Transverse colon (tissue), 4 donors: ENCODE measurements at places on chromosomes 2 and 18. TPM values are rescaled to one million over a fixed set of nuclear protein-coding genes. Genes with fewer than 3 reads are reported as not detected.

DNA sequence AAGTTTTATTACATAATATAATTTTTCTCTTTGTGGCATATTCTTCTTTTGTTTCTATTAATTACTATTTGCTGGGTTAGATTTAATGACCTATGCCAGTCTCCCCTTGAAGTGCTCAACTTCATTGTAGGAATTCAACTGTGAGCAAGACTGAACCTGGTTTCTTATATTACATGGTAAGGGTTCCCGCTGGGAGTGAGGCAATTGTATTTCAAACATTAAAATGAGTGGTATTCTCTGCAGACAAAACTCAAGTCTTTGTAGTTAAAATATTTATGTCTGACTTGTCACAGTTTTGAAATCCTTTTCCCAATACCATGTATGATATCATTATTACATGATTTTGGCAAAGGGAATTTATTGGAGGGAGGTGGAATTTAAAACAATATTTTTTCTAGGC lies 278.7 kb downstream of the GULP1 start:
- DNase-seq, result no peak

DNA sequence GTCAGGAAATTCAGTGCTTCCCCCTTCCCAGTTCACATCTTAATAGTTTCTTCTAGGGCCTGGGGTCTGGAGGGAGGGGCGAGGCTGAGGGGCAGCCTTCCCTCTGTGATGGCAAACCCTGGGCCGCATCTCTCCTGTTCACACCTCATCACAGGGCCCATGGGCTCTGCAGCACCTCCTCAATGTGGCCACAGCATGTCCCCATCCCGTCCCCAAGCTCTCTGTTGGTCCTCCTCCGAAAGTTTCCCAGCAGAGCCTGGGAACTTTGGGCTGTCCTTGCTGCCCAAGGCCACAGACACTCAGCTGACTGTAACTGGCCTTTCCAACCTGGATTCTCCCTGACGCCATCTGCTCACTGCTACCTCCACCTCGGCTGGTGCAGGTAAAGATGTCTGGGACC lies 112.7 kb upstream of the PTPRM start:
- DNase-seq, result no peak

- no peak for DNase-seq
These were observed 105.8 kb downstream of the WDR7 start for GRCh38 chr18:56756966-56757365.

GRCh38 chr18:62601871-62602270 lies 79.0 kb downstream of the ZCCHC2 start:
- no peak for DNase-seq

DNA sequence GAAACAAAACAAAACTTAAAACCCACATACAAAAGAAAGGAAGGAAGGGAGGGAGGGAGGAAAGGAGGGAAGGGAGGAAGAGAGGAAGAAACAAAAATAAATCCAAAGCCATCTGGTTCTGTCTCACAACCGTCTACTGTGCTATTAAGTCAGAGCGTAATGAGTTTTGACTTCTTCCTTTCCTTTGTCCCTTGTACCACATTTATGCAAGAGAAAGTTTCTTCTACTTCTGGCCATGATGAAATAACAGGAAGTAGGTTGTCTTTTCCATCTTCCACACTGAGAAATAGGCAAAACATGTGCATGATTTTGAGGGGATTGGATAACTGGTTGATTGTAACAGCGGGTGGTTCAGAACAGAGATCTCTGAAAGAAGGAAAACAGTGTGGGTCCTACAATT lies 121.4 kb downstream of the CTAGE1 start:
- no peak for DNase-seq

GRCh38 chr2:218329826-218330593 lies 26.6 kb upstream of the CATIP start:
- DNase-seq, result peak; percentile 25

- no peak for DNase-seq
These were observed 162.8 kb downstream of the RBM43 start for GRCh38 chr2:151098841-151099240.

GRCh38 chr2:191907545-191907944 lies 60.7 kb upstream of the CAVIN2 start:
- DNase-seq, result no peak

GRCh38 chr18:31649978-31650719 lies 34.2 kb downstream of the B4GALT6 start:
- no peak for DNase-seq

- no peak for DNase-seq
These were observed 130.6 kb upstream of the CBLN2 start for GRCh38 chr18:72674710-72675109.

DNA sequence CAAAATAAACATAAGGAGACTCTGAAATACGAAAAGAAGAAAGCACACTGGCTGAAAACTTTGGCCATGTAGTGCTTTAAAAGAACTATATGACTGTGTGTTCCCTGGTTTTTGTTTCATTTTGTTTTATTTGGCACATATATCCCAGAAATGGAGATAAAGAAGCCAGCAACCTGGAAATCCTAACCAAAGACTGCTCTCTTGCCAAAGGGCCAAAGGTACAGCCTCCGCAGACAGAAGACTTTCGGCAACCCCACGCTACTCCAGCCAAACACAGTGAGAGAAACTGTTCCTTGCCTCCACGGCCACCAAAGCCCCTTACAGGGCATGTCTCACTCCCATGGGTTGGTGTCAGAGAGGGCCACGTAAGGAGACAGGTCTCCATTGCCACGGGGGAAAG lies 381.2 kb upstream of the NETO1 start:
- DNase-seq, result no peak

- no peak for DNase-seq
These were observed 570.5 kb upstream of the SOX11 start for GRCh38 chr2:5121642-5122041.

DNA sequence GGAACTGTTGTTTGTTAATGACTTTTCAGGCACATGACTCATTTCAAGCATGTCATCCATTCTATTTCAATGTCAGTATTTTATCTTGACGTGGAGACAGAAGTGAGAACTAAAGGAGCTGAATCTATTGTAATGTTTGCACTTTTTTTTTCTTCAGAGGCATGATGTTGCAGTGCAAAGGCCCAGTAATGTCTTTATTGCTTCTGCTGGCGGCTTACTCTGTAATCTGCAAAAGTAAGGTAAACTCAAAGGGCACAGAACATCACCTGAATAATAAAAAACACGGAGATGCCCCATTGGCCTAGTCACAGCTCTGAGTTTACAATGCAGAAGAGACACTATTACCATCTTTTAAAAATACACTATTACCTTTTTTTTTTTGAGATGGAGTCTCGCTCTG lies 2.4 kb upstream of the CNNM3 start:
- no peak for DNase-seq

GRCh38 chr2:66317268-66317890 lies 117.5 kb upstream of the MEIS1 start:
- no peak for DNase-seq

DNA sequence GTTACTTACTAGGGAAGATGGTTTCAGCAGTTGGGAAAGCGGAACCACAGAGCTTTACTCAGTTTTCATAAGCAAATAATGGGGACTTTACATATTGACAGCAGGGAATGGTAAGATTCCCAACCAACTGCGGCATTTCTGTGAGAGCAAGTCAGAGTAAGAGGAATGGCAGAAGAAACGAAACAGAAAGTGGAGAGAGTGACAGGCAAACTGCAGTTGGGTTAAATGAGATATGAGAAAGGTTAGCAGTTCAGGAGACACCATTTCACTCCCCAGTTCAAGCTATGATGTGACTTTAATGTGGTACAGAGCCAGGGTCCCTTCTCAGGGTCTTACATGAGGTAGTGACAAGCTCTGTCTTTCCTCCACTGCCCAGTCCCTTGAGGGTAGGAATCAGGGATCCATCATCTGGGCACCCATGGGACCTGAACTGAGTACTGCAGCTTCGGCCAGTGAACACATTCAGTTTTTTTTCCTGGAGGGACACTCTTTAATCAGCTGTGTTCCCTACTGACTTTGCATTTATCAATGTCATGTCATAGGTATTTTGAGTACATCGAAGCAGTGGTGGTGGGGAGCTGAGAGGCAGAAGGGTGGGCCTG lies 33.0 kb upstream of the GREB1 start:
- DNase-seq, result no peak

DNA sequence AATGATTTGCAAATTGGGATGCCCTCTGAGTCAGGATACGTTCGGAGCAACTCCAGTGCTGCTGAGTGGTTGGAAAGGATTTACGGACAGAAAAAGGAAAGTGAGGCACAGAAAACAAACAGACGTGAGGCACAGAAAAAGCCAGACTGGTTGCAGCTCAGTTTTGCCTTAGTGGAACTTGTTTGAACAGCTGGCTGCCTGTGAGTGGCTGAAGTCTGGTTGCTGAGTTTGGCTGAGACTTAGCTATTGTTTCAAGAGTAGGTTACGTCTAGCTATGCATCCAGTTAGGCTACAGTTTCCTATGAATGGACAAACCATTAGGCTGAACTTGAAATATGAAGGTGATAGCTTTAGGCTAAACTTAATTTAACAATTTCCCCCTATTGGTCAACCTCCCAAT lies 256.6 kb downstream of the VAPA start:
- DNase-seq, result no peak

- DNase-seq, result no peak
These were observed 92.4 kb upstream of the COPS8 start for GRCh38 chr2:236993286-236993685.

DNA sequence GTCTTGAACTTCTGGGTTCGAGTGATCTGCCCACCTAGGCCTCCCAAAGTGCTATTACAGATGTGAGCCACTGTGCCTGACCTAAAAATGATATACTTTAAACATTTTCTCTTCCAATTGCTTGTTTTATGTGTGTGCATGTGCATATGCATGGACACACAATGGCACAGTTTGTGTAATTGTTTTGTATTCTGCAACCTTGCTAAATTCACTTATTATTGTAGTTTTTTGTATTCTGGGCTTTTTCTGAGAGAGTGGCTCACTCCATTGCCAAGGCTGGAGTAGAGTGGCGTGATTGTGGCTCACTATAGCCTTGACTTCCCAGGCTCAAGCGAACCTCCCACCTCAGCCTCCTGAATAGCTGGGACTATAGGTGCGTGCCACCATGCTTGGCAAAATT lies 8.1 kb downstream of the HAT1 start:
- no peak for DNase-seq

DNA sequence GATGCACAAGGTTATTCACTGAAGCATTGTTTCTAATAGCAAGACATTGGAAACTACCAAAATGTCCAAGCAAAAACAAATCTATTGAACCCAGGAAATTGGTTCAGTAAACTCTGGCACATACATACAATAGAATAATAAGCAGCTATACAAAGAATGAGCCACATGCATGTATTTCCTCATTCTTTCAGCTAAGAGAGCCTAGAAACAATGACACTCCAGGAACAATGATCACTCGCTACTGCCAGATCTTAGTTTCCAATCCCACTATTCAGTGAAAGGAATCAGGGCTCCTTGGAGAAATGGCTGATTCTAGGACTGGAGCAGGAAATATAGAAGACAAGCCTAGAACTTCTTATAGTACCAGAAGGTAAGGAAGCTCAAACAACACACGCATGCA lies 221.9 kb upstream of the AGAP1 start:
- no peak for DNase-seq

GRCh38 chr2:10432311-10433181 lies 15.6 kb downstream of the ODC1 start:
- peak; percentile 75 for DNase-seq

DNA sequence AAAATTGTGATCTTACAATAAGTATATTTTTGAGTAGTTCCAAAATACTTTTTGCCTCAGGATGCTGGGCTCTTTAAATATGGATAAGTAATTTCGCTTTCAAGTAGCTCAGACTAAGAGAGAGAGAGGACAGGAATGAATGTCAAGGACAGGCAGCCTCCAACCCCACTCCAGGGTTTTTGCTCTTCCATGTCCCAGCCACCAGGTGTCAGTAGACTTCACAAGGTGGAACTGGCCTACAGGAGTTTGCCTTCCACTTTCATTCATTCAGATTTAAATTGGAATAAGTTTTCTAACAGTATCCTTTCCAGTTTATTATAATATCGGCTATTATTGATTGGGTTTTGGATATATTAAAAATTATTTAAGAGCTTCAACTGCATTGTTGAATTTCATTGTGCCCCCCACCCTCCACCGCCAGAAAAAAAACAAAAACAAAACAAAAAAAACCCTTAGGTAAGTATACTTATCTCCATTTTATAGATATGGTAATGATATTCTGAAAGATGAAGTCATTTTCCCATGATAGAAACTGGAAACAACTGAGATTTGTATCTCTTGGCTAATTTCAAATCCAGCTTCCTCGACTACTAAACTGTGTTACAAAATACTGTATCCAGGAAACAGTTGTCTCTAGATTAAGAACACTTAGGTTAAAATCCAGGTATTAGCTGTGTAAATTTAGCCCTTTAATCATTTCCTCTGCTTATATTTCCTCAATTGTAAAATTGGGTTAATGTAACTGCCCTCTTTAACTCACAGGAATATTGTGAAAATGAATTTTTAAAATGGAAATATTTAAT lies 793.1 kb downstream of the ERBB4 start:
- peak; percentile 29 for DNase-seq

GRCh38 chr18:59383851-59384250 lies 24.8 kb upstream of the LMAN1 start:
- no peak for DNase-seq

- no peak for DNase-seq
These were observed 51.0 kb upstream of the EML4 start for GRCh38 chr2:42117923-42118753.

- no peak for DNase-seq
These were observed 735.0 kb downstream of the CCDC85A start for GRCh38 chr2:56918790-56919189.

- DNase-seq, result no peak
These were observed 23.3 kb downstream of the MRO start for GRCh38 chr18:50796495-50796894.

DNA sequence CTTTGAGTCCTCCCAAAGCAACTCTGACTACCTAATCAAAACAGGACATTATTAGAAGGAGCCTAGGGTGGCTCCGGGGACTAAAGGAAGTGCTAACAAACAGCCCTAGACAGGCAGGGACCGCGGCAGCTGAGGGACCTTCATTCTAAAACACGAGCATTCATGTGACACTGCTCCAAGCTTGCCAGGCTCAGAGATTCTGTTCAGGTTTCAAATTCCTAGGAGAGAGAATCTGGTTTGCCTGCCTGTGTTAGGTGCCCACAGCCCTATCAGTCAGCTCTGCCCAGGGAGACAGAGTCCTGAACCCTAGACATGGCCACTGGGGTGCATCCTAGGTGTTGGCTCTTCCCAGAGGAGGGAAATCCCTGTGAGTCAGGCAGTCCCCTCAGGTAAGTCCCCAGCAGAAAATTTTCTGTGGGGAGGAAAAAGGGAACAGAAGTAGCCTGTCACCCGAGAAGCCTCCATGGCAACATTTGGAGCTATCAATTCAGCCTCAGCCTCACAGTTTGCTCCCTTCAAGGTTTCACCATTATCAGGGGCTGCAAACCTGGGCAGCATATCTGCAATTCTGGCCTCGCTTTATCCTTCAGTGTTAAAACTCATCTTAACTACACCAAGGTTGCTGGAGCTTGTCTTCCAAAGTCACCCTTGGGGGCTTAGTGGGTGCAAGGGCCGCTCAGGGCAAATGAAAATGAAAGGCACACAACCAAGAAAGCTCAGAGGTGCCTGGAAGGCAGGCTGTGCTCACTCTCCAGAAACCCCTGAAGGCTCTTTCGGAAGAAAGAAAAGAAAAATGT lies 28.6 kb downstream of the PCBP1 start:
- no peak for DNase-seq

- DNase-seq, result no peak
These were observed 440.3 kb downstream of the NRXN1 start for GRCh38 chr2:50591642-50592041.

The CAPN14 gene
- total RNA-seq, result not detected

The ZNF385B gene
- total RNA-seq, result 2.6 TPM

The EN1 gene
- total RNA-seq, result not detected

The FLACC1 gene
- 4.3 TPM for total RNA-seq

The CNTNAP5 gene
- 0.68 TPM for total RNA-seq

The AOX1 gene
- total RNA-seq, result 22.4 TPM

The L3MBTL4 gene
- total RNA-seq, result 0.20 TPM

The ATP5MC3 gene
- total RNA-seq, result 391 TPM

The MYO3B gene
- total RNA-seq, result not detected

The IL36B gene
- not detected for total RNA-seq
